ENCODE measurements at places on chromosomes 16 and 17.
A peak's percentile ranks its signal among the peaks of the same experiment; 100 is the strongest.

DNA sequence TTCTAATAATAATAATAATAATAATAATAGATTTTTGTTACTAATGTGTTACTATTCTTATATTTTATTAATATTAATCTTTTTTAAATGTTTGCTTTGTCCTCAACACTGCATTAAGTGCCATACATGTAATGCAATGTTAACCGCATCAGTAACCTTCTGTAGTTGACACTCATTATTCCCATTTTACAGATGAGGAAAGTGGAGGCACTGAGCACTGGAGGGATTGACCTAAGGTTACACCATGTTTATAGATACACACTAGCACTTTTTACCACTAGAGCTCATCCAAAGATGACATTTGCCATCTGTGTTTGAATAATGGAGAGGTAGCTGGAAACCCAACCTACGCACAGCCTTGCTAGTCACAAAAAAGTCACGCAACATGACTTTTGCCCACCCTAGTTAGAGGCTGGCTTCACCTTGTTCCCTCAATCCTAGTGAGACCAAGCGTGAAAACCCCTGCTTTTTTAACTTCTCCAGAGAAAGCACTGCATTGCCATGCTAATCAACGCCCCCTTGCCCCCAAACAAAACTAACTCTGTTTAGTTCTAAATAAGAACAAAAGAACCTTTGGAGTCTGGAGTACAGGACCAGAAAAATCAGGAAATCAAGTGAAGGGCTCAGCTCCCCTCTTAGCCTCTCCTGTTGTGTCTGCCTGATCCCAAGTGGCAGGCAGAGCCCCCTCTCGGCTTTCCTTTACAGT is 2.3 kb downstream of the ARSG start:
- DNase-seq = no peak

DNA sequence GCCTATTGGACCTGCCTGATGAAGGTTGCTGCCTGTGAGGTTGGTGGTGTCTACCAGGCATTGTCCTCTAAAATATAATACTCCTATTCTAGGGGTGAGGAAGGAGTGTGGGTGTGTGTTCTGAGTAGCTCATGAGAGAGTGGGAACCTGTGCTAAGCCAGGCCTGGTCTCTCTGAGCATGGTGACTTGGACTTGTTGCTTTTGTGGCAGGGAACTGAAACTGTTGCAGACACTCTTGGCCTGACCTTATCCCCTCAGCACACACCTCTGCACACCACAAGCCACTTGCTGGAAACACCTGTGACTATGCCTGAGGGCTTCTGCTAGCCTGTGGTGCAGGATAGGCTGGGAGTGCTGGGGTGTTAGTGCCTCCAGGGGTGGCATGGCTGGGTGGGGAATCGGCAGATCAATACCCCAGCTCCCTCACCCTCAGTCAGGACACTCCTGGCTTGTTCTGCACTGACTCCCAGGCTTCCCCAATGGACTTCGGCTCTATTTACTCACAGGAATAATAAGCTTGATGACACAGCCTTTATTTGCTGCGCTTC is 29.9 kb downstream of the PLCG2 start:
- DNase-seq = peak; percentile 37

DNA sequence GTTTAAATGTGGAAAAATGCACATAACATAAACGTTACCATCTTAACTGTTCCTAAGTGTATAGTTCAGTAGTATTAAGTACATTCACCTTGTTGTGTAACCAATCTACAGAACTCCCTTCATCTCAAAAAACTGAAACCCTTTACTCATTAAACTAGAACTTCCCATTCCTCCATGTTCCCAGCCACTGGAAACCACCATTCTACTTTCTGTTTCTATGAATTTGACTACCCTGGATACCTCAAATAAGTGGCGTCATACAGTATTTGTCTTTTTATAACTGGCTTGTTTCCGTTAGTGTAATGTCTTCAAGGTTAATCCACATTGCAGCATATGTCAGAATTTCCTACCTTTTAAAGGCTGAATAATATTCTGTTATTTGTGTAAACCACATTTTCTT is 38.2 kb downstream of the NF1 start:
- DNase-seq = no peak

DNA sequence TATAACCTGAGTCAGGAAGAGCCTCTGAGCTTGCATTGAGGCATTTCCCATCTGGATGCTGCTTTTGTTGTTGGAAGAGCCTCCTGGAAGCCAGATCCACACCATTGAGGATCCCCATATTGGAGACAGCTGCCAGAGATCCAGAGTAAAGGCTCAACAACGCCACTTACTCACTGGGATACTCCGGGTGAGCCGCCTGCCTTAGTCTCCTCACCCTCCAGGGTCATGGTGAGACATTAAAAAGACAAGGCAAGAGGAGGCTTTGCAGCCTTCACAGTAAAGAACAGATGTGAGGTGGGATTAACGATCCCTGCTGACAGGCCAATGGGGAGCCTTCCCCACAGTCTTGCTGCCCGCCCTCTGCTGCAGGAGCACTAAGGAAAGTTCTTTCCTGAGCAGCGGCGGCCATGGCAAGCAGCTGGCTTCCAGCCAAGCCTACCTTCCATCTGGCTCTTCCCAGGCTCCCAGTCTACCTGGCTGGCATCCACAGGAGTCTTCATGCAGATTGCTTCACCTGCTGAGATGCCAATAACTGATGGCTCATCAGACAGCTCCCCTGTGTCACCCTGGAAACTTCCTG is 198.5 kb downstream of the CYLD start:
- DNase-seq = no peak

GRCh38 chr16:49776085-49776595 is 79.8 kb downstream of the ZNF423 start:
- DNase-seq = no peak

DNA sequence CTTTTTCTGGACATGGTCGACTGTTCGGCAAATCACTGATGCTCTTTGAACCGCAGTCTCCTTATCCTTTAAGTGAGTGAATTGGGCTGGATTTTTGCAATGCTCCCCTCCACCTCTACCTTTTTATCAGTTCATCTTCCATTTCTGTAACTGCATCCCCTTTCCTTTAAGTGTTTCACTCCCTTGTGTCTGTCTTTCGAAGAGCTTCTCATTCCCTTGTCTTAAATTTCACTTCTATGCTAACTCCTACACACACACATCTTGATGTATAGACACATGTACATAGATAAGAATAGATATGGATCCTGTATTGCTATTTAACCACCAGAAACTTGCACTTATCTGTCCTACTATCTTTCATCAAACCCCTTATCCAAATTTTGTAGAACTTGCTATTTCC is 250.7 kb downstream of the PHKB start:
- DNase-seq = no peak

GRCh38 chr17:8885967-8886684 is 18.7 kb upstream of the PIK3R6 start:
- DNase-seq = no peak

- DNase-seq = no peak
Observed at GRCh38 chr17:9419932-9420453, 155.6 kb downstream of the STX8 start.

DNA sequence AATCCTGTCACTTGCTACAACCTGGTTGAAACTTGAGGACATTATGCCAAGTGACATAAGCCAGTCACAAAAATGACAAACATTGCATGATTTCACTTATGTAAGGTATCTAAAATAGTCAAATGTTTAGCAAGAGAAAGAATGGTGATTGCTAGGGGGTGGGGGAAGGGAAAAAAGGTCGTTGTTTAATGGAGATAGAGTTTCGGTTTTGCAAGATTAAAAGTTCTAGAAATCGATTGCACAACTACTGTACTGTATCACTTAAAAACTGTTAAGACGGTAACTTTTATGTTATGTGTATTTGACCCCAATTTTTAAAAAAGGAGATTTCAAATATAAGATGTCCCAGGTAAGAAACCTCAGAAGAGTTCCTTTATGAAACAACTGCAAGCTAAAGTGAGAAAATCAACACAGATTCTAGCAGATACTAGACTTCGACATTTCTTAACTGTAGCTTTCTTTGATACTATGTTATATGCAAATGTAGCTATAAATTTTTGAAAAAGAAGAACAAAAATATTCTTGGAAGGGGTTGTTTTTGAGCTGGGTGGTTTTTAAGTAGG is 5.9 kb downstream of the MEOX1 start:
- no peak for DNase-seq

DNA sequence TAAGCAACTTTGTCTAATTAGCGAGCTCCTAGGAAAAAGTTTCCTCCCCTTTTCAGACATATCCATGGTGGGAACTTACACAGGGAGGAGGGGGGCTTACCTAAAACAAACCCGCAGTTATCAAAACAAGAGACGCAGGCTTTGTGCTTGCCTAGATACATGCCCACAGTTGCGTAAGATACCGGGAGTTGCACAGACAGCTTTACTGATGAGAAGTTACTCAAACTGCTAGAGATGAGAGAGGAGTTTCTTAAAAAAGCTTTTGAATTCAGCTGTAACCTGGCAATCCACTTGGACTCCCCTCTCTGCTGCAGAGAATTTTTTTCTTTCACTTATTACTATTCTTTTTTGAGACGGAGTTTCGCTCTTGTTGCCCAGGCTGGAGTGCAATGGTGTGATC is 6.8 kb upstream of the ZP2 start:
- DNase-seq = no peak

DNA sequence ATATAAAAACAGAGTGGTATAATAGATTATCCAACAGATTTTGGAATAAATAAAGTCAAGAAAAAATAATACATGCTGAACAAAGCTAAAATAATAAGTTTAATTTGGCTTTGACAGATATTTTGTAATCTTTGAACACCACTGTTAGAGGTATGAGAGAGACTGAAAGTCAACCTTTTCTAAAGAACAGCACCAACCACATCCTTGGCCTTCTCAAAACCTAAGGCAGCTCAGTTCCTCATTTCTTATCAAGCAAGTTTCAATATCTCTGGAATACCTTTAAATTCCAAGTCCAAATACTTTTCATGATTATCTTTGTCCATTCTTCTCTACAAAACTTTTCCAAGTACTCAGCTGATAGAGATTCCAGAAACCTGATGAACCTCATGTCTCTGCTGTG is 1603.8 kb downstream of the CDH8 start:
- DNase-seq = no peak

- no peak for DNase-seq
Observed at GRCh38 chr16:55155815-55156214, 168.2 kb upstream of the IRX6 start.

DNA sequence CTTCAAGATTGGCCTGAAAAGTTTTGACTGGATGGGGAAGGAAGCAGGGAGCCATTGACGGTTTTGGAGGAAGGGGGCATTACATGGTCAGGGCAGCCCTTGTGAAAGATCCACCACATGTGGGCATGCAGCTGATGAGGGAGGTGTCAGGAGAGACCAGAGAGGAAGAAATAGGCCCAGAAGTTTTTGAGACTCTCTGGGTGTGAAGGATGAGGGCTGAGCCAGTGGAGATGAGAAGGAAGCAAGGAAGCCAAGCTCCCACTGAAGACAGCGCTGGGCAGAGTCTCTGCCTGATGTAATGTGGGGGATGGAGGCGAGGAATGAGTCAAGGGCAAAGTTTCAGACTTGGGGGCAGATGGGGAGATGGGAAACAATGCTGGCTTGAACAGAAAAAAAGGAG is 530 bp downstream of the CCL17 start:
- no peak for DNase-seq

DNA sequence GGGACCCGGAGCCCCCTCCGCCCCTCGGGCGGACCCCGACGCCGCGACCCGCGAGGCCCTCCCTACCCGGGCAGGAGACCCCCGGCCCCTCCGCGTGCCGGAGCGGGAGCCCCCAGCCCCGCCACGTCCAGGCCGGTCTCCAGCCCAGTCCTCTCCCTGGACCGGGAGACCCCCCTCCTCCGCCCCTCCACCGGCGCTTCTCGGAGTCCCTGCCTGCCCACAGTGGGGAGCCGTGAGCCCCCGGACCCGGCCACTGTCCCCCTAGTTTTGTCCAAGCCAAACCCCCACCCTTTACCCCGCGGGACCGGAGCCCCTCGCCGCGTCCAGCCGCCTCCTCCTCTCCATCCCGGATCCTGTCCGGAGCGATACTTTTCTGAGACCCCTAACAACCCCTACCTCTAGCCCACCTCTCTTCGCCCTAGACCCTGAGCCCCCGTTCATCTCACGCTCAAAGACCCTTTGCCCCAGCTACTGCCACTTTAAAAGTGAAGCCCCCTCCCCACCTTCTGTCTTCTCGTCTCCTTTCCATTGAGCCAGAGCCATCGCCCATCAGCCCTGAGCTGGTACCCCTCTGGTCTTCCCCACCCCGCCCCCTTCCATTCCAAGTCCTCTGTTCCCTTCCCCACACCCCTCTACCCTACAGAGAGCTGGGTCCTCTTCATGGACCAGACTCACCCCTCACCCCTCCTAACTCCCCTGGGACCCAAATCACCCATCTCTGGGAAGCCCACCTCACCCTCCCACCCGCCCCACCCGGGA is 1.0 kb downstream of the NECAB2 start:
- no peak for DNase-seq

GRCh38 chr16:83031524-83031923 is 404.8 kb downstream of the CDH13 start:
- no peak for DNase-seq

GRCh38 chr17:21217346-21217745 is 3.4 kb upstream of the TMEM11 start:
- no peak for DNase-seq

DNA sequence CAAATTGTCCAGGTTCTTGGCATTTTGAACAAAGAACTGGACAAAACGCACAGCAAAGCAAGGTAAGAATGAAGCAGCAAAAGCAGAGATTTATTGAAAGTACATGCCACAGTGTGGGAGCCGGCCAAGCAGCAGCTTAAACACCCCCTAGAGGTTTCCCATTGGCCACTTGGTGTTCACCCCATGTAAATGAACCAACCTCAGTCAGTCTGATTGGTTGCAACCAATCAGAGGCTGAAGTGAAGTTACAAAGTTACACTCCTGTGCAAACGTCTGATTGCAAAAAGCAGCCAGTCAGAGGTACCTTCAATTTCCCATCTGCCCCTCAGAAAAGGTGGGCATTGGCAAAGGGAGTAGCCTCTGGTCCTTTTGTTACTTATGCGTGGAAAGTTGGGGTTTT is 8.8 kb upstream of the ZNF263 start:
- DNase-seq = no peak

DNA sequence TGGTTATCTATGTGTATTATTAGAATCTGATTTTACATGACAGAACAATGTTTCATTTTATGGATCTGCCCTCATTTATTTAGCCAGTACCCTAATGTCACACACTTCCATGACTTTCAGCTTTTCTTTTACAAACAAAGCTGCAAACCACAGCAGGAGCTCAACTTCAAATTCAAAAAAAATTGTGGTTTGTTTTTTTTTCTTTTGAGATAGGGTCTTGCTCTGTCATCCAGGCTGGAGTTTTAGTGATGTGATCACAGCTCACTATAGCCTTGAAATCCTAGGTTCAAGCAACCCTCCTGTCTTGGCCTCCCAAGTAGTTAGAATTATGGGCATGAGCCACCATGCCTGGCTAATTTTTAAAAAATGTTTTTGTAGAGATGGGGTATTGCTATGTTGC is 8.2 kb upstream of the MPRIP start:
- no peak for DNase-seq

DNA sequence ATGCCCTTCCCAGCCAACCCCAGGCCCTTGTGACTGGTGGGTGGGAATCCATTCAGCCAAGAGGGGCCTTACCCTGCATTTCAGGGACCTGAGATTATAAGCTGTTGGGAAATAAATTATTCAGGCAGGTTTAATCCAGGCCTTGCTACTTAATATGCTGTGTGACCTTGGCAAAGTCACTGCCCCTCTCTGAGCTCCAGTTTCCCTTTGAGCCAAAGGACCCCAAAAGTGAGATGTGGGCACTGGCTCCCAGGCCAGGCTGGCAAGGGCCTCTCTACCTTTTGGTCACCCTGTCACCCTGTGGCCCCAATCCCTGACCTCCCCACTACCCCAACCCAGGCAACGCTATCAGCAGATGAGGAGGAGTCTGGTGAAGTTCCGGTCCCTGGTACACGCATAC is 33.9 kb downstream of the MYO15A start:
- no peak for DNase-seq

GRCh38 chr16:81435103-81435502 is 9.5 kb upstream of the CMIP start:
- no peak for DNase-seq

Measured in T-cell (primary cell).